Germinal center (tissue), 1 donor: ENCODE measurements at places on chromosomes 4 and X.

DNA sequence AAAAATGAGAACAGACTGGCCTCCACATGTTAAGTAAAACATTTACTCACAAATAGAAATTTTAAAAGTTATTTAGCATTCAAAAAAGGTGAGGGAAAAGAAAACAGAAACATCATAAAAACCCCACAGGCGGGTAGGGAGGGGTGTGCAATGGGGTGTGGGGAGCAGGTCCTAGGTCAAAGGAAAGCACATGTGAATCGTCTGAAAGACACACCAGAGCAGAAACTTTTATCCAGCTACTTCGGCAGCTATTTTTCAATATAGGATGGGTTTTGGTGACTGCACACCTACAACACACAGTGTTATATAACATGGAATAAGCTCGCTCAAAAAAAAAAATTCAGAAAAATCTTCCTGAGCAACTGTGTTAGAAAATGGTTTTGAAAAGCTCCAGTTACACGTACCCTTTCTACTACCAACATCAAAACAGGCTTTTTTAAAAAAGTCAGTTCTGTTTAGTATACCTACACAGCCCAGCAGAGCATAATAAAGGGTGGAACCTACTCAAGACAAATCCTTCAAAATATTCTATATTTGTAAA lies 1.6 kb downstream of the OTUD4 start:
- DNase-seq = peak; percentile 28

DNA sequence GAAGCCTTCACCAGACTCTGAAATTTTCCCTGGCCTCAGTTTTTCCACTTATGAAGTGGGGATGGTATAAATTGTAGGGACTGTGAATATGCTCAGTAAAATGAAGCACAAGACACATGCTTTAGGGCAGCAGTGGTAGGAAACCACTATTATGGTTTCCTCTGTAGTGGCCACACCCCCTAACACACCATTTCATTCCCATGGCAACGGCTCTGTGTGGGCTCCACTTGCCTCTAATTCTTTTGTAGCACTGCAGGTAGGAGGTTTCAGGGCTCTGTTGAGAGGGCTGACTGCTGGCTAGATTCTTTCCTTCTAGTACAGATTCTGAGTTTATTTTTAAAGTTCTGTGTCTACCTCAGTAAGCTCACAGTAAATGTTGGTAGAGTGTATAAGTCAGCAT lies 3.5 kb upstream of the VMA21 start:
- DNase-seq = peak; percentile 2

DNA sequence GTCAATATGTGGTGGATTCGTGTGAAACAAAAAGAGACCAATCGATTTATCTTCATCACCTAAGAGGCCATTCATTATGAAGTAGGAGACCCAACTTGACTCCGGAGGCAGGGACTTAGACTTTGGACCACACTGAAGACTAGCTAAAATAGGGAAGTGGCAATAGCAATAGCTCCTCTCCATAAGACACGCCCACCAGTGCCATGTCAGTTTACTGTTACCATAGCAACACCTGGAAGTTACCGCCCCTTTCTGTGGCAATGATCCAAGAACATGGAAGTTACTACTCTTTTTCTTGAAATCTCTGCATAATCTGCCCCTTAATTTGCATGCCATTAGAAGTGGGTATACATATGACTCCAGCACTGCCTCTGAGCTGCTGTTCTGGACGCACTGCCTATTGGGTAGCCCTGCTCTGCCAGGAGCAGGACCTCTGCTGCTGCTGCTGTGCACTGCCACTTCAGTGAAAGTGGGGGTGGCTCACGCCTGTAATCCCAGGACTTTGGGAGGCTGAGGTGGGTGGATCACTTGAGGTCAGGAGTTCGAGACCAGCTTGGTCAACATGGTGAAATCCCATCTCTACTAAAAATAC lies 163.2 kb downstream of the PRKX start:
- DNase-seq = no peak

DNA sequence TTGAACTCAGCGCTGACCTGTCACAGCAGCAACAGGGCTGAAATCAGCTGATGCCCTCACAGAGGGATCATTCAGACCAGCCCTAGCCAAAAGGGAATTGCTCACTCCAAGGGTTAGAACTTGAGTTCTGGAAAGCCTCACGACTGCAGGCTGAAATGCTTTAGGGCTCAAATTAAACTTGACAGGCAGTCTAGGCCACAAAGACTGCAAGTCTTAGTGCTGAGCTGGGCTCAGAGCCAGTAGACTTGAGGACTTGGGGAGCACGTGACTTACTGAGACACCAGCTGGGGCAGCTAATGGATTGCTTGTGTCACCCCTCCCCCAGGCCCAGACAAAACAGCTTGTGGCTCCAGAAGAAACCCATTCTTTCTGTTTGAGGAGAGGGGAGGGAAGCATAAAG lies 119.0 kb upstream of the SLC6A14 start:
- no peak for DNase-seq

DNA sequence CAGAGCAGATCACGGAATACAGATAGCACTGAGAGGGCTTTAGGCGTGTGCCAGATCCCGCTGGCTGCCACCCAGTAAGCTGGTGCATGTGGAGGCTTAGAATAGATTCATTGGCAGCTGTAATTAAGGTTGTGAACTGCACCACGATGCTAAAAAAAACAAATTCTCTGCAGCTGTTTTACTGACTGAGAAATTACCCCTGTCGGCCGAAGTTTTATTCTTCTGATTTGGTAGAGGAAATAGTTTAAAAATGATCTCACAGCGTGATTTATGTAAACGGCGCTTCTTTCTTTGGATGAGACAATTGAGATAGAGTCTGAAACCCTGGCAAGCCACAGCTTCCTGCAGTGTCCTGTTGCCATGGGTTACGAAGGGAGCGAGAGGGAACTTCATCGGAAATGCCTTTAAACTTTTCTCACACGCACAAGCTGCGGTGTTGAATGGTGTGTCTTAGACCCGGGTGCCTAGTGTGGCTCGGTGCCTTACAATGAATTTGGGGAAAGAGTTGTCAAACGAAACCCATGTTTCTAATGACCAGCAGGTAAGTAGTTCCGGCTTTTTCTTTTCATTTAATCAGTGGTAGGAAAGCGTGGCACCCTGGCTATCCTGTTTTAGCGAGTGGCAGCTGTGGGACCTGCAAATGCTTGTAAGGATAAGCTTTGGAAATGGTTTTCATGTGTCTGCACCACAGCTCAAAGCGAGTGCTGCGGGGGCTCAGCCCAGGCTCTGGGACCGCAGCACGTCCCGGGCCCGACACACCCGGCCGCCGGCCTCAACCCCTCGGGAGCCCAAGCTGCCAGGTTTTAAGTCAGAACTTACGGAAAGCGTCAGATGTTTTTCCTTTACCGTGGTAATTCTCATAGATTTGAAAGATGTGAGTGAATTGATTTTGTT lies 71.7 kb upstream of the HGFAC start:
- DNase-seq = no peak

DNA sequence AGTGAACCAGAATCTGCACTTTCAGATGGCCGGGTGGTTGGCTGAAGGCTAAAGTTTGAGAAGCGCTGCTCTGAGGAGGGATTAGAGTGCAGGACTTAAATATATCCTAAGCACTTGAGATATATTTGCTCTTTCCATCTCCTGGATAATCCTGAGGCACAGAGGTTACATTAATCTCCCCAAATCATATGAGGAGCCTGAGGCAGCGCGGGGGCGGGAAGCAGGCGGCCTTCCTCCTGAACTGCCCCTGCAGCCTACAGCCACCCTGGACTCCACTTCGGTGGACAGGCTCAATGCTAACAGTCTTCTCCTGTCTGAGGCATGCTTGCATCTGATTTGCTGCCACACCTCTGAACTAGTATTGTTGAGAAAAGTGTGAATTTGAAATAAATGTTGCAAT lies 72.5 kb downstream of the AFAP1 start:
- no peak for DNase-seq

- DNase-seq = no peak
These were observed 71.7 kb downstream of the DDX60L start for GRCh38 chr4:168408620-168409019.

DNA sequence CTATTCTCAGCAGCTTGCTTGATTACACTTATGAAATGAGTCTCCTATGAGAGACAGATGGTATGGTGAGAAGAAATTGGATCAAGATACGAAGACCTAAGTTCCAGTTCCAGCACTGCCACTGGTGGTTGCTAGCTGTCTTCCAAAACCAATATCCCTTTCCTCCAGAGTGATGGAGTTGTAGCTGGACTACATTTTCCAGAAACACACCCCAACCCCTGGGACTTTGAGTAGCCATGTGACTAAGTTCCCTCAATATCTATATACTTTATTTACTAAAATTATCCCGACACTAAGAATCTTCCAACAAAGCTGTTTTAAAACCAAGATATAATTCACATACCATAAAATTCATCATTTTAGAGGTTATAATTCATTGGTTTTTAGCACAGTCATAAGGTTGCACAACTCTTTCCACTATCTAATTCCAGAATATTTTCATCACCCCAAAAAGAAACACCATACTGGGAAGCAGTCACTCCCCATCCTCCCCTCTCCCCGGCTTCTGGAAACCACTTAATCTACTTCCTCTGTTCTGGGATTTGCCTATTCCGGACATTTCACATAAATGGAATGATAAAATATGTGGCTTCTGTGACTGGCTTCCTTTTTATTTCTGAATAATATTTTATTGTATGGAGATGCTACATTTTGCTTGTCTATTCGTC lies 118.0 kb downstream of the MANBA start:
- no peak for DNase-seq

- DNase-seq = no peak
These were observed 3.6 kb downstream of the IRS4 start for GRCh38 chrX:108732630-108733321.

GRCh38 chr4:83110970-83111750 lies 3.4 kb downstream of the PLAC8 start:
- DNase-seq = no peak

DNA sequence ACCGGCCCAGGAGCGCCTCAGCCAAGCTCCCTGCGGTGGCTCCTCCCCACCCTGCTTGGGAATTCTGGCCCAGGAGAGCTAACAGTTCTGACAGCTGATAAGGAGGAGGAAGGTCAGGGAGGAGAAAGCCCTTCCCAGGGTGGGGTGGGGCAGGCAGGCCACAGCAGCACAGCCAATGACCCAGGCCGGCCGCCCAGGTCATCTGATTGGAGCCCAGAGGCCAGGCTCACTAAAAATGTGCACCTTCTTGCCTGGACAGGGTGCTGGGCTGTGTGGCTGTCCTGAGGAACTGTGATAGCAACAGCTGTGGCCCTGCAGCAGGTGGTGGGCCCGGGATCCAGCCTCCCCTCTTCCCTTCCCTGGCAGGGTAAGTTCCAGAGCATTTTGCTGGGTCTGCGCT lies 17.2 kb upstream of the SH3TC1 start:
- no peak for DNase-seq

DNA sequence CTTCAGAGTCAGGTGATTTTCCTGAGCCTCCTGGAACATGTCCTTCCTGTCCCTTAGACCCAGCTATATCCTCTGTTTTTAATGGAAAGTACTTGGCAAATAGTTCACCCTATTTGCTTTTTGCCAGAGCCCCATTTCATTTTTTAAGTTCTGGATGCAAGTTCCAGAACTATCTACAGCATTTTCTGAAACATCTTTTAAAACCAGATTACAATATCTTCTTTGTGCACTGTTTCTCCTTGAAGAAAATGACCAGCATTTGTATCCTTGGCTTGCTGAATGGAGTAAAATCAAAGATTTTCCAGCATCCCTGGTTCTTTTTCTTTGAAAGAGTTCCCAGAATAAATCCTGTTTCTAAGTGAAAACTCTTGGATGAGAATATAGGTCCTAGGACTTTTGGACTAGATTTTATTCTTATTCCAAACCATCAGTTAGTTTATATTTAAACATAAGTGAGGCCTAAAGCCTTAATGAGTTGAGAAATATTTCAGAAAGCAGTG lies 224.3 kb downstream of the ANK2 start:
- no peak for DNase-seq

GRCh38 chrX:72624194-72624593 lies 51.6 kb upstream of the HDAC8 start:
- DNase-seq = no peak

GRCh38 chr4:125734504-125734903 lies 419.7 kb downstream of the FAT4 start:
- DNase-seq = no peak

DNA sequence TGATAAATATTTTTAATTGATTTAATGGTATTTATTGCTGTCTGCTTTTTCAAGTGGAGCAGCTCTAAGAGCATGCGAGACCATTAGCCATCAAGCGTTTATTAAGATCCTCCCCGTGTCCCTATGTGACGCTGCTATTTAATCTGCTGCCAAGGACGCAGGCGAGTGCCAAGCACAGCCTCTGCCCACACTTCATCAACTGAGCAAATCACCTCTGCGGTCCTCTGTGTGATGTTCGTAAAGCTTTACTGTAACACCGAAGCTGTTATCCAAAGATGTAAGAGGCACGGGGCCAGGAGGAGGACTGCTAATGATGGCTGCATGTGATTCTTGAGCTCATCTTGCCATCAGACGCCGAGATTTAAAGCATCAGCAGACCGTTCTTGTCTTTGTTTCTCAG lies 79.5 kb downstream of the STOX2 start:
- DNase-seq = no peak

DNA sequence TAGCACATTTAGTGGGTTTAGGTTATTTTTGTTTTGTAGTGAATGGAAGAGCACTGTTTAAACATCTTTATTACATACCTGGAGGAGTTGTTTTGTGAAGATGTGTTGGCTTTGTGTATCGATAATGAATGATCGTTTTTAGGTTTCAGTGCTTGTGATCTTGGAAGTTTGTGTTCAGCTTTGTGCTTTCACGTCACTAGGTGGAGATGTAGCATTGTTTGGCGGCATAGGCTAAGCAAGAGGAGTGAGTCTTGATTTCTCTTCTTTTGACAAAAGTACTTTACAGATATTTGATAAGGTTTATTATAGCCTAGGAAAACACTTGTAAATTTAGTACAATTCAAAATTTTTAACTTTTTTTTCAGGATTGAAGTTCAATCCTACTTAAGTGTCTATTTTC lies 50.4 kb downstream of the PDK3 start:
- DNase-seq = no peak

GRCh38 chr4:236028-236427 lies 69.2 kb downstream of the ZNF732 start:
- no peak for DNase-seq

- no peak for DNase-seq
These were observed 58.0 kb upstream of the EGFL6 start for GRCh38 chrX:13511241-13511943.

DNA sequence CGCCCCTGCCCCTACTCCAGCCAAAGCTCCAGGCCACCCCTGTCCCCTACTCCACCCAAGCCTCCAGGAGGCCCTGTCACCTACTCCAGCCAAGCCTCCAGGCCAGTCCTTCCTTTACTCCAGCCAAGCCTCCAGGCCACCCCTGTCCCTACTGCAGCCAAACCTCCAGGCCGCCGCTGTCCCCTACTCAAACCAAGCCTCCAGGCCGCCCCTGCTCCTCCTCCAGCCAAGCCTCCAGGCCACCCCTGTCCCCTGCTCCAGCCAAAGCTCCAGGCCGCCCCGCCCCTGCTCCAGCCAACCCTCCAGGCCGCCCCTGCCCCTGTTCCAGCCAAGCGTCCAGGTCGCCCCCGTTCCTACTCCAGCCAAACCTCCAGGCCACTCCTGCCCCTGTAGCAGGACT lies 5.1 kb upstream of the ASMT start:
- no peak for DNase-seq

DNA sequence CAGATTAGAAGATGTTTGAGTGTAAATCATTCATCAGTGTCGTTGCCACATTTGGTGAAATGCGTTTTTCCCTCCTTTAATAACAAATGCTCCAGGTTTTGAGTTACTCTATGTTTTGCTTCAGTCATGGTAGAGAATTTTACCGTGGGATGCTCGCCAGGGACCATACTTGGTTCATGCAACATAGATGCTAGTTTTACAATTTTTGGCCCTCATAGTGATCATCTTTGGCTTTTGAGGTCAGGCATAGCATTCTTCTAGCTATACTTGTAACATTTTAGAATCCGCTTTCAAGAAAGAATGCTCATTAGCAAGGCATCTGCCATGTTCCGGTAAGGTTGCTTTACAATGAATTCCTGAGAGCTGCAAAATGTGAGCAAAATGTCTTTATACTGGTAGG lies 147.2 kb downstream of the SPCS3 start:
- no peak for DNase-seq
